PC-3 (cell line): ENCODE measurements at places on chromosomes 7 and 10.
A peak's percentile ranks its signal among the peaks of the same experiment; 100 is the strongest.

GRCh38 chr10:89355394-89355931, 22.4 kb upstream of the IFIT1B start:
- peak; percentile 38 for DNase-seq

GRCh38 chr7:128108129-128108528, 76.9 kb upstream of the LRRC4 start:
- DNase-seq: no peak

DNA sequence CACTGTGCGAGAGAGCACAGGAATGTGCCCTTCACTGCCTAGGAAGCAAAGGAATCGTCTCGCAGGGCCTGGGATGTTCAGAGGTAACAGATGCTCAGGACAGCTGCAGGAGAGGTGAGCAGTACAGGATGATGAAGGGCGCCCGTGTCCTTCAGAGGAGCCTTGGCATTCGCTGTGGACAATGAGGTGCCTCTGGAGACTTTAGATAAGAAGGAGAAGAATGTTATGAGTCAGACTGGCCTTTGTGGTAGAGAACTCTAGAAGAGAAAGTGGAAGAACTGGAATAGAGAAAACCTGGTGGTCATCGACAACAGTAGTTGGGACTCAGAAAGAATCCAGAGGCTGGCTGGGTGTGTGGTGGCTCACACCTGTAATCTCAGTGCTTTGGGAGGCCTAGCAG, 64.4 kb upstream of the LEP start:
- peak; percentile 61 for DNase-seq

- no peak for DNase-seq
Observed at GRCh38 chr7:26180792-26181198, 19.8 kb downstream of the HNRNPA2B1 start.

GRCh38 chr10:14259696-14260566, 70.8 kb downstream of the FRMD4A start:
- DNase-seq: no peak

GRCh38 chr10:70737250-70737649, 47.9 kb downstream of the TBATA start:
- no peak for DNase-seq

- no peak for DNase-seq
Observed at GRCh38 chr7:6139189-6139996, 108.2 kb downstream of the ANKRD61 start.

DNA sequence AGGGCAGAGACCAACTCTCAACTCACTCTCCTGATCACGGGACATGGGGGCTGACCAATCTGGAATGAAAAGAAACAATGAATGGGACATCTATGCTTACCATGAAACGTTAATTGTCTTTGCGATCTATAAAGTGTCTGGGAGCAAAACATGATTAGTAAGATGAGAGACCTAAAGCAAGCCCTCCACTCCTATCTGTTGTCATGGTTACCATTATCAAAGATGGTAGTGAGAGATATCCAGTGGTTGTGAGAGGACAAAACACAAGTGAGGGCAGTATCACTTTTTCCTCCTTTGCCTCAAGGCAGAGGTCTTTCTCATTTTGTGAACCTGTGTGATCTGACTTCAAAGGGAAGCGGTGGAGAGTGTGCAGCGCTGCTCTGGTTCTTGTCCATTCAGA, 130.1 kb downstream of the LSM5 start:
- DNase-seq: no peak

- DNase-seq: peak; percentile 50
Observed at GRCh38 chr7:26843705-26844104, 20.7 kb downstream of the SKAP2 start.
